ENCODE measurements at places on chromosomes 5 and 9. TPM values are rescaled to one million over a fixed set of nuclear protein-coding genes. Genes with fewer than 3 reads are reported as not detected.
A peak's percentile ranks its signal among the peaks of the same experiment; 100 is the strongest.

Gene ZNF79
- 14.5 TPM for total RNA-seq

Gene KIF24
- total RNA-seq = 1.7 TPM

Gene PRRX2
- total RNA-seq = 14.3 TPM

Gene LRRC19
- not detected for total RNA-seq

Gene CA9
- total RNA-seq = not detected

Gene IL9
- not detected for total RNA-seq

Gene SLC6A3
- total RNA-seq = 4.6 TPM

Gene TOR1B
- 35.7 TPM for total RNA-seq

Gene DIRAS2
- total RNA-seq = 0.28 TPM

DNA sequence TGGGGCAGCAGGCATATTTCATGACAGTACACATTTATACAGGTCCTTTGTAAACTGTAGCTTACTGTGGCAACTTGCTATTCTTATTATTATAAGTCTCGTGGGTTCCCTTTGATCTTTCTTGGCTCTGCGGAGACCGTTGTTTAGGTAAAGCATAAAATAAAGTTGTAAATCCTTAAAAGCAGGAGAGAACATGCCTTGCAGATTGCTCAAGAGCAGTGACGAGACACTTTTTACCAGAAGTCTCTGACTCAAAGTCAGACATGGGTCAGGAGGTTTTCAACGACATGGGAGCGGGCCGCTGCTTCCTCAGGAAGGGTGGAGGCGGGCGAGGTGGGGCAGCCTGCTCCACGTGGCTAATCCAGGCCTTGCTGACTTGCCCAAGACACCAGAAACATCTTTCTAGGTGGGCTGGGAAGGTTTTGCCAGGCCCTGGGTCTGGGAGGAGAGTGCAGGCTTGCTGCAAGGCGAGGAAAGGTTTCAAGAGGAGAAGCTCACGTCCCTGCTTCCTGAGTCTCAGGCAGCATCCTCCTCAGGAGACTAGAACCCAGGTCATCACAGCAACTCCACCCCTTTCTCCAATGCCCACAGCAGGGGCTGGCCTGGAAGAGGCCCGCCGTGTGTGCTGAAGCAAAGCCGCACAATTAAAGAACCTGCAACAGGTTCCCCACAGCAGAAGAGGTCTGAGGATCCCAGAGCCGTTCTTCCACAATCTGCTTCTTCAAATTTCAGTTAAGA is 6.5 kb downstream of the TBC1D2 start:
- H3K27me3 ChIP-seq = no peaks in the 10 kb centered on the region
- peak; percentile 90 for DNase-seq
- H3K4me3 ChIP-seq = no peak overlapping the region
- H3K4me1 ChIP-seq = peaks cover 15% of the 10 kb centered on the region
- H3K36me3 ChIP-seq = no peaks in the 10 kb centered on the region
- peak overlapping the region; percentile 84 for H3K27ac ChIP-seq

DNA sequence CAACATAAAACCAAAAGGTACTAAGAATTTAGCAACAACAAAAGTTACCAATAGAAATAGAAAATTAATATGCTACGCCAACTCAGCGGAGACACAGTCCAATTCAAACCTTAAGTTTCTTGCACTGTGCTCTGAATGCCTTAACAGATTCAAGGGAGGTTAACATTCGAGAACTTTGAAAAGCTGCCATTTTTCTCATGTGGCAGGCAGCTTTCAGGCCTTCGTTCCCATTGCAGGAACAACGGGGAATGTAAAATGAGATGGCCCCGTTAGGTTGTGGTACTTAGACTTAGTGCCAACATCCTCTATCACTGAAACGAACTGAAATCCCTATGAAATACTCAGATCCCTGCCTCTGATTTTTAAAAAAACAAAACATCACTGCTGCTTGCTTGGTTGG is 22.4 kb downstream of the FNBP1 start:
- DNase-seq = no peak
- no peaks in the 10 kb centered on the region for H3K27me3 ChIP-seq
- peaks cover 8% of the 10 kb centered on the region for H3K4me1 ChIP-seq
- peak overlapping the region; percentile 68 for H3K27ac ChIP-seq

DNA sequence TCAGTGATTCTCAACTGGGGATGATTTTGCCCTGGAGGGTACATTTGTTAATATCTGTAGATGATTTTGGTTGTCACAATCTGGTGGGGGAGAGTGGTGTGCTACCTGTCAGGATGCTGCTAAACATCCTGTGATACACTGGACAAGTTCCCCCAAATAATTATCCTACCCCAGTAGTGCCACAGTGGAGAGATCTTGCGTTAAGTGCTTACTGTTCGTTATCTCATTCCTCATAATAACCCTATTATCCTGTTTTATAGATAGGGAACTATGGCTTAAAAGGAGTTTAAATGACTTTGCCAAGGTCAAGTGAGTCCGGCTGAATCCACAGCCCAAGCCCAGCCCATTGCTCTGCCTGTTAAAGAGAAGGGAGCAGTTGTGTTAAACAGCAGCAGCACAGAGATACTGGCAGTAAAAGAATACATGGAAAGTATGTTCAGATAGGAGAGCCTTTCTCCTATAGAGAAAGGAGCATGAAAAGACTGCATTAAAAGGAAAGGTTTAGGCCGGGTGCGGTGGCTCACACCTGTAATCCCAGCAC is 15.4 kb downstream of the CNOT8 start:
- H3K36me3 ChIP-seq = no peaks in the 10 kb centered on the region
- H3K27me3 ChIP-seq = no peaks in the 10 kb centered on the region
- H3K4me1 ChIP-seq = no peaks in the 10 kb centered on the region

DNA sequence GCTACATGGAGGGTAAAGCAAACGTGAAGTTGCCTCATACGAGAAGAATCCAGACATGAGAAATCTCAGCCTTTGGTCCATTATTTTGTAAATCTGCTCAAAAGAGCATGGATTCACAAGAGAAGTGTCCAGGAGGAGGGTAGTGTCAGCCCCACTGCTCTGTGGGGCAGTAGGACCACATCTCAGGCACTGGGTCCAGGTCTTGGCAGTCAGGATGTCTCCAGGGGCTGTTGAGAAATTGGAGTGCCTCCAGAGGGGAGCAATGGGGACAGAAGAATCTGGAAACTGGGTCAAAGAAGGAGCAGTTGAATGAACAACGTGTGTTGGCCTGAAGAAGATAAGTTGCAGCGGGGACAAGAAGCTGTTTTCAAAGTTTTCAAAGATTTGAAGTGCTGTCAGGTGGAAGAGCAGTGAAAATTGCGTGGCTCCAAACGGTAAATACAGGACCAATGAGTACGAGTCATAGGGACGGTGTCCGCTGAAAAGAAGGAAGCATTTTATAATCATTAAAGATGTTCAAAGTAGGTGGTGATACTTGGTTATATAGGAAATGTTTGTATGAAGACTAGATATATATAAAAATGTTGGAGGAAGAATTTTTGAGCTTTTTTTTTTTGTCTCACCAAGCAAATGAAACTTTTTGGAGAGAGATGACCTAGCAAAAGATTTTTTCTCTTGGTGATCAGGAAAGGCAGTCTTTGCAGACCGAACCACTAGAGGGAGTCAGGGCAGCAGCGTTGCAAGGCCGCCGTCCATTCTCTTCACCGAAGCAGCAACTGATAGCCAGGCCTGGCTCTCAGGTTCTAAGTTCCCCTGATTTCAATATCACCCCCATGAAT is 57.1 kb upstream of the ZBED3 start:
- no peak overlapping the region for H3K27ac ChIP-seq
- no peaks in the 10 kb centered on the region for H3K4me1 ChIP-seq
- peak; percentile 80 for DNase-seq
- H3K36me3 ChIP-seq = no peaks in the 10 kb centered on the region
- no peaks in the 10 kb centered on the region for H3K27me3 ChIP-seq

- H3K4me3 ChIP-seq = no peak overlapping the region
- no peaks in the 10 kb centered on the region for H3K4me1 ChIP-seq
- peak; percentile 22 for DNase-seq
- H3K27ac ChIP-seq = no peak overlapping the region
- H3K27me3 ChIP-seq = no peaks in the 10 kb centered on the region
- H3K36me3 ChIP-seq = no peaks in the 10 kb centered on the region
These were observed 591.5 kb downstream of the RAB3C start for GRCh38 chr5:59174248-59174844.

GRCh38 chr5:113181853-113182490 is 205.4 kb downstream of the DCP2 start:
- H3K27me3 ChIP-seq = no peaks in the 10 kb centered on the region
- no peak overlapping the region for H3K27ac ChIP-seq
- no peaks in the 10 kb centered on the region for H3K4me1 ChIP-seq

GRCh38 chr5:10854506-10855277 is 93.7 kb upstream of the DAP start:
- no peak overlapping the region for H3K4me3 ChIP-seq
- no peak overlapping the region for H3K27ac ChIP-seq
- H3K4me1 ChIP-seq = no peaks in the 10 kb centered on the region
- no peaks in the 10 kb centered on the region for H3K27me3 ChIP-seq

- no peaks in the 10 kb centered on the region for H3K4me1 ChIP-seq
- H3K27me3 ChIP-seq = no peaks in the 10 kb centered on the region
- H3K27ac ChIP-seq = no peak overlapping the region
- no peak overlapping the region for H3K4me3 ChIP-seq
- H3K36me3 ChIP-seq = no peaks in the 10 kb centered on the region
- no peak for DNase-seq
These were observed 526.0 kb upstream of the ADAMTS16 start for GRCh38 chr5:4614088-4614487.

DNA sequence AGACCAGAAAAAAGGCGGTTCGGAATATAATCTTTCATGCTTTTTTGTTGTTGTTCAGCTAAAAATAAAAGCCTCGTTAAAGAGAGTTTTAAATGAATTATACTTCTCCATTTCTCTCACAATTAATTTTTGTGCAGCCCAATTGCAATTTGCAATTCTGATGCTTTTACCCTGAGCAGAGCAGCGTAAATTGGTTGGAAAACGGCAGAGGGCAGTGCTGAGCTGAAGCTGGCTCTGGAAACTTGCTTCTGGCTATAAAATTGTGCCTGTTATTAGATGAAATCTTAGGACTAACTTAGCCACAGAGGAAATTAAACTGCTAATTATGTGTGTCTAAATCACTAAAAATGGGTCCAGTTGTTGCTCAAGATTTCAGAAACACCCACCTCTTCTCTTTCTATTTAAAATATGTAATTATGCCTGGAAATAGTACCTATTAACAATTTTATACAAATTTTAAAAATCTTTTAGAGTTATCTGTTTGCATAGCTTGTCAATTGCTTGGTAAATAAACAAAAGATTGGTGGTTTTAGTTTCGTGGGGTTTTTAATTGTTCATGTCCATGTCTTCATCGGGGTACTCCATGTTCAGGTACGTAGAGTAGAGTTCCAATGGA is 441.8 kb upstream of the TLE4 start:
- H3K27ac ChIP-seq = no peak overlapping the region
- H3K36me3 ChIP-seq = no peaks in the 10 kb centered on the region
- DNase-seq = peak; percentile 61
- no peaks in the 10 kb centered on the region for H3K4me1 ChIP-seq
- no peak overlapping the region for H3K4me3 ChIP-seq

DNA sequence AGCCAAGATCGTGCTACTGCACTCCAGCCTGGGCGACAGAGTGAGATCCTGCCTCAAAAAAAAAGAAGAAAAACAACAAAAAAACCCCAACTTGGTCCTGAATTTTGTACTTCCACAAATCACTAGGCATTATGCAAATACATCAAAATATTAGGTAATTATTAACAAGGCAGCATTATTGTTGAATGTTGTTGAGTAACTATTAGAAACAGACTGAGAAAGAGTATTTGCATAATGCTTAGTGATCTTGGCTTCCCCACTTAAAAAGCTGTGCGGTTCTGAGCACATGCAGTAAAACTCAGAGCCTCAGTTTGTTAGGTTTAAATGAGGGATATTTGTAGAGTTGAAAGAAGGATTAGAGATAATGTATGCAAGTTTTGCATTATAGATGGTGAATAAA is 64.2 kb downstream of the SCAMP1 start:
- H3K4me1 ChIP-seq = no peaks in the 10 kb centered on the region
- H3K27ac ChIP-seq = no peak overlapping the region
- H3K4me3 ChIP-seq = no peak overlapping the region
- no peaks in the 10 kb centered on the region for H3K27me3 ChIP-seq

DNA sequence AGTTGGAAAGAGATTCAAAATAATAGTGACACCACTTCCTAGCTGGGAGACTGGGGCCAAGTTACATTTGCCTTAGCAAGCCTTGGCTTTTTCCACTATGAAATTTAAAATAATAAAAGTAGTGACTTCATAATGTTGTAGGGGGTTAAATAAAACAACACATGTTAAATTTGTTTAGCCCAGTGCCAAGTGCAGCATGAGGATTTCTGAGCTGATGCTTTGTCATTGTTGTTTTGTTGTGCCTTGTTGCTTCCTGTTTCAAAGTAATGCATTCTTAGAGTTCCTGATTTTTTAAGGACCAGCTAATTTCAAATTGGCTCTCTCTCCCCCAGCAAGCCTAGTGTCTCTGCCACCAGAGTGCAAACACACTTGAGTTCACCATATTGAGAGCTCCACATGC is 270.7 kb upstream of the PAPPA start:
- H3K4me1 ChIP-seq = no peaks in the 10 kb centered on the region
- H3K4me3 ChIP-seq = no peak overlapping the region
- peaks cover 5% of the 10 kb centered on the region for H3K27me3 ChIP-seq
- no peaks in the 10 kb centered on the region for H3K36me3 ChIP-seq
- no peak overlapping the region for H3K27ac ChIP-seq

GRCh38 chr5:125487231-125487630 is 740.8 kb upstream of the ZNF608 start:
- no peak overlapping the region for H3K4me3 ChIP-seq
- no peak overlapping the region for H3K27ac ChIP-seq
- peaks cover 9% of the 10 kb centered on the region for H3K4me1 ChIP-seq

- H3K4me1 ChIP-seq = no peaks in the 10 kb centered on the region
- no peak for DNase-seq
- no peak overlapping the region for H3K27ac ChIP-seq
These were observed 22.0 kb upstream of the RAD23B start for GRCh38 chr9:107261106-107261505.

DNA sequence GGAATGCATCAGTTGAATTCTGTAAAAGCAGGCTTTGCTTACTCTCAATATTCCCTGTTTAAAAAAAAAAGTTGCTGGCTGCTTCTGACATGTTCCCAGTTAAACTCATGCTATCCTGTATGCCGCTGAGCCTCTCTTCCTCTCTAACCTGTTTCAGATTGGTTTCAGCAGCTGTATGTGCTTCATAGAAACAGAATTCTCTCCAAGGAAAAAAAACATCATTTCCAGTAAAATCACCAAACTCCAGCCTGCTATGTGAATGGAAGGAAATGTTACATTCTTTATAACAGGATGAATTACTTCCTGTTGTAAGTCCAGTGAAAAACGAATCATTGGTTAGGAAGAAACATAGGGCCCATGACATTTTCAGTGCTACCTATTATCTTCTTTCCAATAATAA is 25.7 kb upstream of the KCNV2 start:
- no peak overlapping the region for H3K4me3 ChIP-seq
- H3K36me3 ChIP-seq = no peaks in the 10 kb centered on the region
- no peak overlapping the region for H3K27ac ChIP-seq

DNA sequence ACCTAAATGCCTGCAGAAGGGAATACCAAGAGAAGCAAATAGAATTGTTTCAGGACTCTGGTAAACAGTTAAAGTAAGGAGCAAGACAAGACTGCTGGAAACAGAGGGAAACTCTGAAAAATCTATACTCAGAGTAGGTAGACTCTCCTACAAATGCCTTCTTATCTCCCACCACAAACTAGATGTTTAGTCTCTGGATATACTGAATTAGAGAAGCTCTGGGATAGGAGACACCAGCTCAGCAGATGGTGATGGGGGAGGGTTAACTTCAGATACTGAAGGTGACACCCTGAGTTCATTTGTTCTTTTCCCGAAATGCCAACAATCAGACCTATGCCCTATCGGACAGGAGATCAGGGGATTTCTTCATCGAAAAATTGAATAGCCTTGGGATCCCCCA is 54.1 kb upstream of the CHD1 start:
- H3K27ac ChIP-seq = no peak overlapping the region
- no peaks in the 10 kb centered on the region for H3K27me3 ChIP-seq
- H3K4me3 ChIP-seq = no peak overlapping the region
- H3K36me3 ChIP-seq = no peaks in the 10 kb centered on the region
- H3K4me1 ChIP-seq = no peaks in the 10 kb centered on the region
- DNase-seq = no peak

All from prostate gland (tissue), 2 donors.